ENCODE measurements at places on chromosomes 6 and 20.

GRCh38 chr6:134727081-134727480 lies 222.8 kb downstream of the ALDH8A1 start:
- no peak for DNase-seq

DNA sequence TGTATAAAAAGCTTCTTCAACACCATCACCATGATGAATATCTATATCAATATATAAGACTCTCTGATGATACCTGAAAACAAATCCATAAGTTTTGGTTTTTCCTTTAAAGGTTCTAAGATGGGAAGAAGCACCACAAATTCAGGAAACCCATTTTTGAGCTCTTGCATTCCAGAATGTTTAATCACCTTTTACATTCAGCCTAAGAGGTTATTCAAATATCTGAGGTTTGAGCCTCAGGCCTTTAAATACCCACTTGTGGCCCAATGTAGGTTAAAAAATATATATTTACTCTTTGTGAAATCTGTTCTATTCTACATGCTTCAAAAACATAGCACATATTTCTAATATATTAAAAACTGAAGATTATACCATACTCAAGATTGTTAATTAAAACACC lies 17.6 kb downstream of the HDAC2 start:
- DNase-seq, result no peak

DNA sequence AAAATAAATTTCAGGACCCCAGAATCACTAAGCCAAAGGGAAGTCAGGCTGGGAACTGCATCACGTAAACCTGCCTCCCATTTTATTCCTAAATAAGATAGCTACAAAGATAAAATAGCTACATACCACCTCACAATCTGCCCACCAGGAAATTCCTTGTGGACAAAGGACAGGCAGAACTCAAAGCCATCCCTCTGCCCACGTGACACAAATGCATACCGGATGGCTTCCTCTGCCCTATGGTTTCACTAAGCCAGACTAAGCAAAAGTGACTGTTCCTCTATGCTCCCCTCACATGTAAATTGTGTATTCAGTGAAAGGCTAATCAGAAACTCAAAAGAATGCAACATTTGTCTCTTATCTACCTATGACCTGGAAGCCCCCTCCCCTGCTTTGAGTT lies 15.0 kb downstream of the MBOAT1 start:
- no peak for DNase-seq

DNA sequence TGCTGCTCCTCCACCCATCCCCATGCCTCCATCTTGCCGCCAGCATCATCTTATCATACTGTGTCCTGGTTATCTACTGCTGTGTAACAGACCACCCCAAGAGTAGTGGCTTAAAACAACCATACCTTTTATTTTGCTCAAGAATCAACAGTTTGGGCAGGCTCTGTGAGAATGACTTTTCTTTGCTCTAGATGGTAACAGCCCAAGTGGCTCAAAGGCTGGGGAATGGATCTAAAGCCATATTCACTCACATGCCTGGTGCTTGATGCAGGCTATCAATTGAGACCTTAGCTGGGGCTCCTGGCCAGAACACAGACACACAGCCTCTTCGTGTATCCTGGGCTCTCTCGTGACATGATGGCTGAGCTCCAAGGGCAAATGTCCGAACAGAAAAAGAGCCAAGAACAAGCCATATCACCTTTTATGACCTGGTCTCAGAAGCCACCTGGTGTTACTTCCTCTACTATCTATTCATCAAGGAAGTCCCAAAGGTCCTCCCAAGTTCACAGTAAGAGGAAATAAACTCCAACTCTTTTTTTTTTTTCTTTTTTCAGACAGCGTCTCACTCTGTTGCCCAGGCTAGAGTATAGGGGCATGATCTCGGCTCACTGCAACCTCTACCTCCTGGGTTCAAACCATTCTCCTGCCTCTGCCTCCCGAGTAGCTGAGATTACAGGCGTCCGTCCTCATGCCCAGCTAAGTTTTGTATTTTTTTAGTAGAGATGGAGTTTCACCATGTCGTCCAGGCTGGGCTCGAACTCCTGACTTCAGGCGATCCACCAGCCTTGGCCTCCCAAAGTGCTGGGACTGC lies 159.3 kb upstream of the JARID2 start:
- no peak for DNase-seq

DNA sequence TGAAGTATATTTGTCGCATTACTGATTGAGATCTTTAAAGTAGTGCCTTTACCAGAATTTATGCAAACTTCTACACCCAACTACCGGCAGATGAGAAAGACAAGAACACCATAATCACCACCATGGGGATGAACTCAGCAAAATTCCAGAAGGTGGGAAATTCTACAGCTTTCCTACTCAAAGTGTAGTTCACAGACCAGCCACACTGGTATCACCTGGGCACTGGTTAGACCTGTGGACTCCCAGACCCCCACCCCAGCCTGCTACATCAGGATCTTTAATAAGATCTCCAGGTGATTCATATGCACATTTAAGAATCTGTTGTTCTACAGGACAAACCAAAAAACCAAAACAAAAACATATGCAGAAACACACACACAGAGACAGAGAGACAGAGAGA lies 67.9 kb downstream of the POPDC3 start:
- no peak for DNase-seq

DNA sequence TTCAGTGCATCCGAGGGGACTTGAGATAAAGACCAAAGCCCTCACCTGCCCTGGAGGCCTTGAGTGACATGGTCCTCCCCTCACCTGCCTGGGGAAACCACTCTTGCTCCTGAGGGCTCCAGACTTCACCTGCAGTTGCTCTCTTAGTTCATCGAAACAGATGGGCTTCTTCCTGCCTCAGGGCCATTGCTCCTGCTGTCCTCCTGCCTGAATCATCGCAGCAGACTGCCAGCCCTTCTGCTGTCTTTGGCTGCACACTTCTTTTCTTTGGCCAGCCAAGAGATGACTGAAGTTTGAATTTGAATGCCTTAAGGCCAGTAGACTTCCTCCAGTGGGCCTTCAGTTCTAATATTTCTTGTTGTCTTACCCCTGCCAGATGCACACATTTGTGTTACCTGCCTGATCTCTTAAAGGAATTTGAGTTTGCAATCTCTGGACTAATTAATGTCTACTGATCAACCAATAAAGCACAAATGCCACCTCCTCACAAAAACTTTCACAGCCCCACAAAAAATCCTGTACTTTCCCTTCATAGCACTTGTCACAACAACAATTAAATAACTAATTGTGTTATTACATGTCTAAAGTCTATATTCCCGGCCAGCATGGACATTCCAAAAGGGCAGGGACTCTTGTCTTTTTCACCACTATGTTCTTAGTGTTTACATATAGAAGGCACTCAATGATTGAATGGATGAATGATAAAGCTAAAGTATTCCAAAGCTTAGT lies 56.7 kb upstream of the SGK1 start:
- DNase-seq, result no peak
